ENCODE measurements at places on chromosomes 13 and 19.

- no peak for DNase-seq
These were observed 286.5 kb downstream of the FOXO1 start for GRCh38 chr13:40379794-40380578.

GRCh38 chr13:63855457-63856118 is 2439.9 kb upstream of the PCDH20 start:
- DNase-seq: no peak

- DNase-seq: no peak
These were observed 16.1 kb downstream of the SYDE1 start for GRCh38 chr19:15123031-15123890.

DNA sequence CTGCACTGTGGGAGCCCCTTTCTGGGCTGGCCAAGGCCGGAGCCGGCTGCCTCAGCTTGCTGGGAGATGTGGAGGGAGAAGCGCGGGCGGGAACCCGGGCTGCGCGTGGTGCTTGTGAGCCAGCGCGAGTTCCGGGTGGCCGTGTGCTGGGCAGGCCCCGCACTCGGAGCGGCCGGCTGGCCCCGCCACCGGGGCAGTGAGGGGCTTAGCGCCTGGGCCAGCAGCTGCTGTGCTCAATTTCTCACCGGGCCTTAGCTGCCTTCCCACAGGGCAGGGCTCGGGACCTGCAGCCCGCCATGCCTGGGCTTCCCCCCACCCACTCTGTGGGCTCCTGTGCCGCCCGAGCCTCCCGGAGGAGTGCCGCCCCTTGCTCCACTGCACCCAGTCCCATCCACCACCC is 669.1 kb downstream of the PCDH9 start:
- DNase-seq: no peak

- DNase-seq: peak; percentile 57
These were observed 800 bp downstream of the ETFB start for GRCh38 chr19:51365211-51365964.

GRCh38 chr19:16001481-16002312 is 52.9 kb downstream of the OR10H4 start:
- peak; percentile 77 for DNase-seq
